ENCODE measurements at places on chromosomes 11 and 22. TPM values are rescaled to one million over a fixed set of nuclear protein-coding genes. Genes with fewer than 3 reads are reported as not detected.

DNA sequence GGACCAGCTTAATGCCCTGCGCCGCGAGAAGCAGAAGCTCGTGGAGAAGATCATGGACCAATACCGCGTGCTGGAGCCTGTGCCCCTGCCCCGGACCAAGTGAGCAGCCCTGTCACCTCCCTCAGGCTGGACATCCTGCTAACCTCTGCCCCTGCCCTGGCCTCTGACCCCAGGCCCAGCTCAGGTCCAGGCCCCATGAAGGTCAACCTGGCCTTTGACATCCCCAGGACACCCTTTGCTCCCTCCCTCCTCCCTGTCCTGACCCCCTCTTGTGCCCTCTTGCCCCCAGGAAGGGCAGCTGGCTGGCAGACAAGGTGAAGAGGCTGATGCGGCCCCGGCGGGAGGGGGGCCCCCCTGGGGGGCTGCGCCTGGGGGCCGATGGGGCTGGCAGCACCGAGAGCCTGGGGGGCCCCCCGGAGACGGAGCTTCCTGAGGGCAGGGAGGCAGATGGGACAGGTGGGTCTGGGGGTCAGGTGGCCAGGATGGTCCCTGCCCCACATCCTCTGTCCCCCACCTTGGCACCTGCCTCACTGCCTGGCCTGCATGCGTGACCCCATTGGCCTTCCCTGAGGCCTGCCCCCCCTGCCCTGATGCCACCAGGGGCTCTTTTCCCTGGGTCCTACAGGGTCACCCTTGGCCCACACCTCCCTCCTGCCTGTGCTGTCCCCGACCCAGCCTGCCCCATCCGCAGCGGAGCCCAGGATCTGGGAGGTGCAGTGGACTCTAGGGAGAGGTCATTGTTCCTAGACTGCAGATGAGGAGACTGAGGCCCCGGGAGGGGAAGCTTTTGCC lies 5.1 kb upstream of the RPS6KA4 start:
- no peak for DNase-seq

Gene CRYBA4
- total RNA-seq = not detected

Gene SHISAL1
- 49.6 TPM for total RNA-seq

GRCh38 chr22:37365950-37366349 lies 61.3 kb downstream of the ELFN2 start:
- DNase-seq = no peak

Gene PTDSS2
- 30.2 TPM for total RNA-seq

Gene WNT7B
- 7.9 TPM for total RNA-seq

DNA sequence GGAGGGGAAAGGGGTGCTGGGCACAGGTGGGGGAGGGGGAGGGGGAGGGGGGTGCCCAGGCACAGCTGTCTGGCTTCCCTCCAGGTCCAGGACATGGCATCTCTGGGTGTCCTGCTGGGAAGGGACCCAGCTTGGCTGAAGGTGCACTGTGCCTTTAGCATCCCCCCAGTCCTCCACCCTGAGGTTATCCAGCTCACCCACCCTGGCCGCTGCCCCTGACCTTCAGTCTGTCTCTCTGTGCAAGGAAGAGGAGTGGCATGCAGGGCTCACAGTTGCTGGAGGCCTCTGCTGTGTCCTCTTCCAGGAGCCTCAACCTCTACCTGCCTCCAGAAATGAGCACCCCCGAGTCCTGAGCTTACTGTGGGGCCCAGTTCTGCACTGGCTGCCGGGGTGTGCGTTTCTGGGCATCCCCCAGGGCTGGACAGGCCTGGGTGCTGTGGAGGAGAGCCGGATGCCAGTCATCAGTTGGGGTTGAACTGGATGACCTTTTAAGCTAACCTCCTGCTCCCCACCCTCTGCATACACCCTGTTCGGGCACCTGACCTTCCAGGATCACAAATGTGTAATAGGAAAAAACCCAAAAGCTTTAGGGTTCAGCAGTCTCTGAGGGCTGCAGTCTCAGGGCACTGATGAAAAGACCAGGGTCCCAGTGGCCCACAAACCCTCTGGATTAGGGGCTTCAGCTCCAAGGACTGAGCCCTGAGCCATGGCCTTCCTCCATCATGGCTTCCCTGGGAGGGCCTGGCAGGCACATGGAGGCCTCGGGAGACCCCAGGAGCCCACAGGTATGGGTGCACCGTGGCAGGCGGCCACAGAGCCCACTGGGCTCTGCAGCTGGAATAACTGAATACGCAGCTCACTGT lies 9.6 kb upstream of the CTSD start:
- DNase-seq = no peak

Gene OR9I1
- total RNA-seq = not detected

Gene ALKBH3
- total RNA-seq = 59.3 TPM

DNA sequence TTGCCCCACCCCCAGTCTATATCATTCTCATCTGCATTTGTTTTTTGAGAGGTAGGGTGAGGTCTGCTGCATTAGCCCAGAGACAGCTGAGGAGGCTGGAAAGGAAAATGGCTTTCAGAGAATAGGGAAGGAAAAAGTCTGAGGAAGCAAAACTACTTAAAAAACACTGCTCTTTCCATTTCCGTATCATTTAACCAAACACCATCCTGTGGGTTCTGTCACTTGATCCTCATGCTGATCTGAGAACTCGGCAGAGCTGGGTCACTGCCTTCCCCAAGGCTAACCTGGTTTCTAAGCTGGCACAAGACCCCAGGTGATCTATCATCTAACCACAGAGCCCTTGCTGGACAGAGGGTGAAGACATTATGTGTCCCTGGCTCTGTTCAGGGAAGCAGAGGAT lies 1.2 kb downstream of the FOLR2 start:
- DNase-seq = no peak

DNA sequence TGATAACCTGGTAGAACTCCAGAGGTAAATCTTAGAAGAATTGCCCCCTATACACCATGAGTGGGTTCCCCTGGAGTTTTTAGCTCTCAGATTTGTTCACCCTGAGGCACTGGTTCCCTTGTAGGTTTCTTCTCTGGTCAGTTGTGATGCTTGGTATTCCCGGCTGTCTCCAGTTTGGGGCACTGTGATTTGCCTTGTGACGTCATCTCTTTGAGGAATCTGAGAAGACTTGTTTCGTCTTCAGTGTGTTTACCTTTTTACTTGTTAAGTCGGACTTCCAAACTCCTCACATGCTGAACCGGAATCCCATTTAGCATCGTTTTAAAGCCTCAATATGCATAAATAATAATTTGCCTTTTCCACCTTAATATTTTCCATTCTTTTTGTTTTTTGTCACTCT lies 54.4 kb downstream of the CECR2 start:
- DNase-seq = no peak

DNA sequence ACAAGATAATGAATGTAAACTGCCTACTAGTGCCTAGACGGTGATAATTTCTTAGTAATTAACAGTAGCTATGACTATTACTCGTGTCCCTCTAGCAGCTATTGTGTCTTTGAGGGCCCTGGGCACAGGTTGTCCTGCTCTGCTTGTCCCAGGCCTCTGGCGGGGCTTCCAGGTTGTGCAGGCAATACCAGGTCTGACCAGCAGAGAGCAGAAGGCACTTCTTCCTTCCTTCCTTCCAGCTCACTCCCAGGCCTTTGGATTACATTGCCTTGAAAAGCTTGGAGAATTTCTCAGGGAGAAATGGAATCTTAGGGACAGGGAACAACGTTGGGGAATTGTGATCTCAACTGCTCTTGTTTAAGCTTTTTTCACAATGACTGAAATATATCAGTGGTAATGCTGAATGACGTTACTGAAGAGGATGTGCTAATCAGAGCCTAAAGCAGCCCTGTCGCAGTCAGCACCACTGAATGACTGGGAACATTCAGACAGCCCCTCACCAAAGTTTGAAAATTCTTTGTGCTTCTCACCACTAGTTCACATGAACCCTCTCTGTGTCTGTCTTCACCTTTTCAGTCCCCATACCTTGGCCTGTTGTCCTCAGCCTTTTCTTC lies 8.4 kb upstream of the CCKBR start:
- DNase-seq = peak; percentile 37

Gene OR5A2
- total RNA-seq = not detected

Gene DNHD1
- 9.1 TPM for total RNA-seq

- DNase-seq = peak; percentile 94
Observed at GRCh38 chr11:795634-796564, 2.2 kb downstream of the SLC25A22 start.

Gene EFCAB6
- 0.37 TPM for total RNA-seq

DNA sequence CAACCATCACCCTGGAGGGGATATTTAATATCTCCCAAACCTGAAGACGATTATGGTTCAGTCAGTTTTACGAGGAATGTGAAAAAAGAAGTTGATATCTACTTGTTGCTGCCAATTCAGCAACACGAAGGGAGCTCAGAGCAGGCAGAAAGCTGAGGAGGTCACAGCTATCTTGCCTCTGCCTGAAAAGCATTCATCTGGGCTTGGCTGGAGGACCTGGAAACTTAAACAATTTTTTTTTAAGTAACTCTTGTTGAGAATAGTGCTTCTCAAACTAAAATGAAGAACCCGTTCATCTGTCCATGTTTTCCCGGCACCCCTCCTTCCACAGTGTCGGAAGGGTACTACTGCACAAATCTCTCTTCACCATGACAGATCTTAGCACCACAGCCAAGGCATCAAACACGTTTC lies 98.9 kb downstream of the MICAL3 start:
- no peak for DNase-seq

Gene BIRC3
- total RNA-seq = 0.59 TPM

Gene ZC3H7B
- total RNA-seq = 32.2 TPM

Gene PTH
- not detected for total RNA-seq

GRCh38 chr11:61785837-61786402 lies 6.5 kb downstream of the TMEM258 start:
- no peak for DNase-seq

- no peak for DNase-seq
Observed at GRCh38 chr11:65221026-65221425, 39.3 kb downstream of the CAPN1 start.

- no peak for DNase-seq
Observed at GRCh38 chr11:115324581-115325432, 179.4 kb downstream of the CADM1 start.

GRCh38 chr22:34972191-34972897 lies 93.6 kb upstream of the ISX start:
- peak; percentile 30 for DNase-seq

DNA sequence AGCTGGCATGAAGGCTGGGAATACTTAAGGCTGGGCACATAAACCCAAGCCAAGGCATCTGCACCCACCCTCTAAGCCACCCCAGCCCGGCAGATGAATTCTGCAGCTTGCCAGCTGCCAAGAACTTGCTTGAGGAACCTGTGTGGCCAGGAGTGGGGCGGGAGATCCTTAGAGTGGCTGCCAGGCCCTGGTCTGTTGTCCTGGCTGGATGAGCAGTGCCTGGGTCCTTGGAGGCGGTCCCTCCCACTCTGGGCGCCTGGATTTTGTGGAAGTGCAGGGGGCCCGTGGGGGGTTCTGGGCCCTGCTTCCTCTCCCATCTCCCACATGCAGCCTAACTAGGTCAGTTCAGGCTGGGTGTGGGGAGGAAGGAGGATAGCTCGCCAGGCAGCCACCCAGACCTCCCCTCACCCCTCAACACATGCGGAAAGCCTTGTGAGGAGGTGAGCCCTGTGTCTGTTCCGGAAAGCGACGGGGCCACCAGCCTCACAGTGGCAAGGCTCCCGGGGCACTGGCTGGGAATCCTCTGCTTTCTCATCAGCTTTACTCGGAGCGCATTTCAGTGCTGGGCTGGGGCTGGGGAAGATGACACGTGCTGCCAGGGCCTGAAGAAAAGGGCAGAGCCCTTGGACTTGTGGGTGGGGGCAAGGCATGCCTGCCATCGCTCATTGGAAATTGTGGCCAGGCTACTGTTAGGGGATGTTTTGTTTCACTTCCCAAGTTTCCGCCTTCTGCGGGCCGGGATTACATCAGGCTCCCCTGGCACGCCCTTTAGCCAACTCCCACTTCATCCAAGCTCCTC lies 8.4 kb downstream of the DAGLA start:
- peak; percentile 94 for DNase-seq

DNA sequence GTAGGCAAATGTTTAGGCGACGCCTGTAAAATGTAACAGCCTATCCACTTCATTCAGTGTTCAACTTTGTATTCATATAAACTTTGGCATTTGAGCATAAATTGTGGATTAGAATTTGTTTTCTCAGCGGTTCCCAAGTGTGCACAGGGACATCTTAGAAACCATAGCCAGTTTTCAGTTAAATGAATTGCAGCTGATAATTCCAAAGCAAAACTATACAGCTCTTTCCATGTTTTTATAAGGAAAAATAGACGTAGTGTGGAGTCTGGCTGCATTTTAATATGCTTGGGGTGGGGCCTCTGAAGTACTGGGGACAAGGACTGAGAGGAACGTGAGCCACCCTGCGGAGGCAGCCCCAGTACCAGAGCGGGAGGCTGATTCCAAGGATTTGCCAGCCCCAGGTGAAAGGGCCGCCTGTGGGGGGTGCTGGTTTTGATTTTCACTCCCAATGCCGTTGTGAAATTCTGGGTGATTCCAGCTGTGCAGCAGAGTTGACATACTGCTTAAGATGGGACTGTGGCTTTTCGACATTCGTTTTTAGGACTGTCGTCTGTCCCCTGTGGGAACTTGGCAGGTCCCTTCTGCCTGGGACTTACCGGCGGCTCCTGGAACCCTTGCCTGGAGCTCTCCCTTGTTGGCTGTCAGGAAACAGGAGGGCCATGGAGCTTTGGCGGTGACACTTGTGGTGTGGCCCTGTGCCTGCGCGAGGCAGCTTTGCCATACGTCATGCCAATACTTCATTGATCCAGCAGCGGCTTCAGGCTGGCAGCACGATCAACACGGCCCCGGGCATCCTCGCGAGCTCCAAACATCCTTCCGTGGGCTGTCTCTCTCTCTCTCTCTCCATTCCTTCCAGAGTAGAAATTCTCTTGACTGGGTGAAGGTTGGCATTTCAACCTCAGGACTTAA lies 370.9 kb downstream of the TBC1D22A start:
- no peak for DNase-seq

GRCh38 chr11:69638941-69639681 lies 1.8 kb upstream of the CCND1 start:
- DNase-seq = peak; percentile 98

Gene OR5D18
- not detected for total RNA-seq

DNA sequence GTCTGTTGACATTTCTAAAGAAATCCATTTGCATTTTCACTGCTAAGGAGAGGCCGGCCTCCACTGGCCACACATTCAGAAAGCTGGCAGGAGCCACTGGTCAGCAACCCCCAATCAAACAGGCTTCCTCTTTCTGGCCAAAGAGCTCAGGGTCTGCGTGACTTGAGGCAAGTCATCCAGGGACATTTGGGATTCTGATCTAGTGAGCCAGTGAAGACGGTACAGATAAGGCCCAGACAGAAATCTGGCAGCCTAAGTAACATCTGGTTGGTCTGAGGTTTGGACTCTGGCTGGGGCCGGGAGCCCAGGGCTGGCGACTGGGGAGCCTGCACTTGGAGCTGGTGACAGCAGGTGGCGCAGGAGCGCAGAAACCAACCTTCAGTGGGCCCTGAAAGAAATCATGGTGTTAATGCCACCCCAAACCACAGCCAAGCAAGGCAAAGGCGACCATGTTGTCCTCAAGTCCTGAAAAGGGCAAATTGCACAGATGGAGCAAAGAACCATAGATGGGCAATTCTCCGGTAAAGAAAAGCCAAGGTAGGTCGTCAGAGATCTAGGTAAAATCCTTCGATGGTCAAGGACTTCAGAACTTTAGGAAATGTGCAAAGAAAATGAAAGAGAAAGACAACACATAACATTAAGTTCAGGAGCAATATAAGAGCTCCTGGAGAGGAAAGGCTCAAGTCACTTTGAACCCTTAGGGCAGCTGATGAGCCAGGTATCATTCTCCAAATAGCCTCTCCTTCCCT lies 99.4 kb upstream of the BLID start:
- peak; percentile 97 for DNase-seq

- peak; percentile 27 for DNase-seq
Observed at GRCh38 chr22:19800761-19801244, 40.2 kb downstream of the TBX1 start.

GRCh38 chr11:115860246-115860645 lies 356.0 kb upstream of the CADM1 start:
- DNase-seq = no peak

GRCh38 chr22:44084044-44084772 lies 60.1 kb downstream of the PARVB start:
- DNase-seq = no peak
